Endothelial cell of umbilical vein (primary cell): ENCODE measurements at places on chromosomes 4 and X.
A peak's percentile ranks its signal among the peaks of the same experiment; 100 is the strongest.

- no peak for DNase-seq
Measured at GRCh38 chr4:2443061-2443730, 24.4 kb downstream of the CFAP99 start.

DNA sequence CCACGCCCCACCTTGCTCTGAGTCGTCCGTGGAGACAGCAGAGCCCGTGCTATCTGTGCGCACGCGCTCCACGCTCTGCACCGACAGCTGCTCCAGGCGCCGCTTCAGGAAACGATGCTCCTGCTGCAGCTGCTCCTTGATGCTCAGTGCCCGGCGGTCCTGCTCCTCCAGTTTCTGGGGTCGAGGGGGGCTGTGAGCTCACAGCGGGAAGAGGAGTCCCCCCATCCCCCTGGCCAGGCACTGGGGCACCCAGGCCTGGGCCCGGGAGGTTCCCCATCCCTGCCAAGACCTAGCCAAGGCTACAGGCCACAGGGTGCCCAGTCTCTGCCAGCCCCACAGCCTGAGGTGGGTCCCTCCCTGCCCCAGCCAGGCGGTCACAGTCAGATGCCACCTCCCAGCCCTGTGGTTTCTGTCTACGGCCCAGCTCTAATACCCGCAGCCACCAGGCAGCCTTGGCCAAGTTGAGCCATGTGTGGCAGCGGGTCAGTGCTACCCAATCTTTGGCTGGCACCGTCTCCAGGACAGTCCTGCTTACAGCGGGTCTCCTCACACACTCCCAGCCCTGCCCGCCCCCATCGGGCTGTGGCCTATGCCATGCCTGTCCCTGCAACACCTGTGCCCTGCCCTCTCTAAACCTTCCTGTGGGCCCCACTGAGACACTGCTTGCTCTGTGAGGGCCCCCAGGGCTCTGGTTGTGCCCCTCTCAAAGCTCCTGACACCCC is 9.3 kb upstream of the HAUS3 start:
- DNase-seq = no peak

GRCh38 chr4:41308398-41308797 is 51.7 kb downstream of the UCHL1 start:
- no peak for DNase-seq

GRCh38 chr4:31983246-31983645 is 1263.1 kb downstream of the PCDH7 start:
- no peak for DNase-seq

GRCh38 chr4:175422331-175422730 is 389.7 kb downstream of the GPM6A start:
- no peak for DNase-seq

DNA sequence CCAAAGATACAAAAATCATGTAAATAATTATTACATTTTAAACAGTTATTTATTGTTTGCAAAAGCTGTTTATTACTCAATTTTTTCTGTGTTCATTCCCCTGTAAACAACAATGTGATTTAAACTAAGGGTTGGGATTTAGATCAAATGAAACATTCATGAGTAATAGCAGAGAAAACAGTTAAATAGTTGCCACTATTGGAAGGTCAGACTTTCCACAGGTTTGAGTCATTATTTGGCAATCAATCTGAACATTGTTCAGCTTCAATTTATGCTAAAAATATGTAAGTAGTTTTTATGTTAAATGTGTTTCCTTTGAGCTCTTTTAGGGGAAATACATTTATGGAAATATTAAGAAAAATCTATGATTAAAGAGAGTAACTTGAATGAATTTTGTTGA is 144.9 kb downstream of the STIM2 start:
- DNase-seq = peak; percentile 90

- no peak for DNase-seq
Measured at GRCh38 chr4:69823048-69823447, 36.9 kb downstream of the SULT1E1 start.

- DNase-seq = no peak
Measured at GRCh38 chrX:138191998-138192397, 519.5 kb downstream of the FGF13 start.

GRCh38 chr4:182818926-182819730 is 98.1 kb downstream of the DCTD start:
- DNase-seq = no peak

- DNase-seq = peak; percentile 34
Measured at GRCh38 chrX:51461053-51462044, 35.0 kb downstream of the NUDT11 start.

DNA sequence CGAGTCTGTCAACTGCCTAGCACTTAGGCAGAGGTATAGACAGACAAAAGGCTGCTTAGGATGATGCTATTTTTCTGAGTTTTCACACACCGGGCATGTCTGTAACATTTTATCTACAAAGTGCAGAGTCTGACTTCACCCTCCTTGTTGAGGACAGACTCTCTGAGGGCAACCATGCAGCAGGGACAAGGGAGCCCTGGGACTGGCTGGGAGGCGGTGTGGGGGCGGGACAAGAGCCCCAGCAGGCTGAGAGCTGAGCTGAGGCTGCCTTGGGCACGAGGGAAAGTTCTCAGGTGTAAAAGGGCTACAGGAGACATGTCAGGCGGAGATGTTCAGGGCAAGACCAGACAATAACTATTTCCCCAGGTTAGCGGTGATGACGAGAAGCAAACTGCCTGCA is 81.6 kb downstream of the GATB start:
- DNase-seq = no peak

GRCh38 chrX:57587062-57587461 is 4.7 kb upstream of the ZXDB start:
- DNase-seq = no peak

DNA sequence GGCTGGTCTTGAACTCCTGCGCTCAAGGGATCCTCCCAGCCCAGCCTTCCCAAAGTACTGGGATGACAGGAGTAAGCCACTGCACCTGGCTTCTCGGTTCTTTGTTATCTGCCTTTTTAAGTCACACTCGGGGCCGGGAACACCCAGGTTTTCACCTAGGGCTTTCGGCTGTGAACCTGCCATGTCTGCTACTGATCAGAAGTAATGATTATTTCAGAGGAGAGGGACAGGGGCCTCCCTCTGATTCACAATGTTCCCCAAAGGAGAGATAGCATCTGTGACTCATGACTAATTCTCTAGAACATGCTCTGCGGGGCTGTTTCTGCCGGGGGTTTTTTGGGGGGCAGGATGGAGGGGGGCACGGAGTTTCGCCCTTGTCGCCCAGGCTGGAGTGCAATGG is 26.9 kb downstream of the CRLF2 start:
- no peak for DNase-seq

GRCh38 chr4:38500433-38500832 is 163.6 kb upstream of the KLF3 start:
- DNase-seq = no peak

- DNase-seq = no peak
Measured at GRCh38 chr4:3228881-3229280, 20.1 kb upstream of the MSANTD1 start.

- DNase-seq = no peak
Measured at GRCh38 chr4:97558204-97558778, 585.0 kb downstream of the STPG2 start.

DNA sequence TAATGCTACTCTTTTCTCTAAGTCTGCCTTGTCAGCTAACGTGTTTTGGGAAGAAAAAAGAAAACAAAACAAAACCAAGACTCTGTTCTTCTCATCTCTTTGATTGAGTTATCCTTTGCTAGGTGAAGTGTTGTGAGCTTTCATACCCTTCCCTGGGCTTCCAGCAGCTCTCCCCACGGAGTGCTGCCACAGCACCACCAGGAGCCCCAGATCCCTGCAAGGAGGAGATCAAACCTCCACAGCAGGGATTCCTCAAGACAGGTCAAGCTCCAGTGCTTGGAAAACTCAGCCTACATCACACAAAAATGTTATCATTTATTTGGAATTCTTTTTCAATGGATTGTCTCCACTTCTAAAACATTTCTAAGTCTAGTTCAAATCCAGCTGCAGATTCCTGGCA is 1981.9 kb upstream of the TENM3 start:
- no peak for DNase-seq

DNA sequence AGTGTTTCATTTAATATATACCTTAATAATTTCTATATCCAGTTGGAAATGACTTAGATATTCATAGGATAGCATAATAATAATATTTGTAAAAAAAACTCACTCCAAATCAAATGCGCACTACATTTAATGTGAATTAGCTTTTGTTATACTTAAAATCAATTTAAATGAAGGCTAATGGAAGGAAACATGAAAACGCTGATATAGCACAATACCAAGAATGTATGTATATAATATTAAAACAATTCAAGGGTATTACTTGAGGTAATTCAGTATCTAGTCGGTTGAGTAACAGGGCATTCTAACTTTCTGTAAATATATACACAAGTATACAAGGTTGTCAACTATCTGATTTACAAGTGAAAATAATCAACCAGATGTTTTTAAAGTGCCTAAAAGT is 307.1 kb upstream of the TEX13C start:
- DNase-seq = no peak

DNA sequence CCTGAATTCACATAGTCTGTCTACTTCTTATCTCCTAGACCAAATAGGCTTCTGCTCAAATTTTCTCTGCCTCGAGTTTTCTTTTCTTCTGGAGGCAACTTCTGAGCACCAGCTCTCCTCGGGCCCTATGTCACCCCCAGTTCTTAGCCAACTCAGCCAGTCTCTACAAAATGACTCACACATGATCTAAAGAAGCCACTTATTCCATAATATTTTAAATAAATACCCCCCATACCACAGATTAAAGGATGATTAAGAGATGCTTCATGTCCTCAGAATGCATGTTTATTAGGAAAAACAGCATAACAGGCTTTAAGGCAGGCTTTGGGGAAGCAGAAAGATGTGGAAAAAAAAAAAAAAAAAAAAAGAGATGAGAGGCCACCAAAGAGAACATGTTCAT is 36.6 kb upstream of the DDX53 start:
- no peak for DNase-seq

DNA sequence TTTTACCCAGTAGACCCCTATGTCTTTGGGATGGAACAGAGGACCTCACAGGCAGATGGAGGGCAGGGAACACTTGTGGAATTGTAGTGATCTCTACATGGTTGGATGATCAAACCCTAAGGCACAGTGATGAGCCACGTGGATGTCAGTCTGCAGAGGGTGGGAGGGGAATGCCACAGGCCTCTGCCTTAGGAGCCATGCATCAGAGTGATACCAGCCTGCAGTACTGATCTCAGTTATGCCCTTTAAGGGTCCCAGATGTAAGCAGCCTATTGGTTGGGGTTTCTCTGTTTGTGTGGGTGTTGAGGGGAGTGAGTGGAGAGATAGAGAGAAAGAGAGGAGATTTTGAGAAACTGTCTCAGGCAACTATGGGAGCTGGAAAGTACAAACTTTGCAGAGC is 39.9 kb upstream of the XAGE1B start:
- no peak for DNase-seq

DNA sequence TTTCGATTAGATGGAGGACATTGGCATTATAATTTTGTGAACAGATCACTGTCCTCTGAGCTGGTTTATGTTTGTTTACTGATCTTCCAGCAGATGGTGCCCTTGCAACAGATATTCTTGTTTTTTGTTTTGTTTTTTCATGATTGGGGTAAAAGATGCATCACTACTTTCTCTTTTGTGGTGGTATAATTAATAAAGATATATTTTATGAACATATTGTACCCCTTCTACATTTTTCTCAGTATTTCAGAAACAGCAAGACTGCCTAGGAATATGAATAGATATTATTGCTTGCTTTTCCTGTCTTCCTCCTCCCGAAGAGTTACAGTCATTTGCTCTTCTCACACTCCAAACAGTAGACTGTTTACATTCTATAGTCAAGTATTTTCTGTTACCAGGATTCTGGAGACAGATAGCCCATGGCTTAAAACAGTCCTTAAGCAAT is 905.2 kb downstream of the TRAM1L1 start:
- peak; percentile 14 for DNase-seq

DNA sequence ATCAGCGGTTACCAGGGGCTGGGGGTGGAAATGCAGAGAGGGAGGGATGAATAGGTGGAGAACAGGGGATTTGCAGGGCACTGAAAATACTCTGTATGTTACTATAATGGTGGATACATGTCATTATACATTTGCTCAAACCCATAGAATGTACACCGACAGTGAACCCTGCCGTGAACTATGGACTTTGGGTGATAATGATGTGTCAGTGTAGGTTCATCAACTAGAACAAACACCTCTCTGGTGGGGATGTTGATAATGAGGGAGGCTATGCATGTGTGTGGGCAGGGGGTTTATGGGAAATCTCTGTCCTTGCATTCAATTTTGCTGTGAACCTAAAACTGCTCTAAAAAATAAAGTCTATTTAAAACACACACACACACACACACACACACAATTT is 11.5 kb downstream of the HPSE start:
- DNase-seq = no peak

DNA sequence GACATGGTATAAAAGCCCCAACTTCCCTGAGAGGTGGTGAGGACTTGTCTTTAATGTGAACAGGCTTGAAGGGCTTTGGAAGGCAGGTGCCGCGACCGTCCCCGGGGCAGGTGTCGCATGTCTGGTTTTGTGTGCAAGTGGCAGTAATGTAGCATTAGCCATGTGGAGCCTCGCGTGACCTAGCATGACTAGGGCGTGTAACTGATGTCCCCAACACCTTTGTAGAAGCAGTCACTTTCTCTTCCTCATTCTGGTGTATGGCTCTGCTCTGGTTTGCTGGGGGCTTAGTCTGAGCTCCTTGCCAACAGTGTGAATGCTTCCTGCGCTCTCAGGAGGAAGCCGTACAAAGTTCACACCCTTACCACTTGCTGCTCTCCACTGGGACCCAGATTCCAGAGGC is 145.7 kb downstream of the AMMECR1 start:
- no peak for DNase-seq

- no peak for DNase-seq
Measured at GRCh38 chr4:64588507-64588906, 179.3 kb upstream of the TECRL start.

DNA sequence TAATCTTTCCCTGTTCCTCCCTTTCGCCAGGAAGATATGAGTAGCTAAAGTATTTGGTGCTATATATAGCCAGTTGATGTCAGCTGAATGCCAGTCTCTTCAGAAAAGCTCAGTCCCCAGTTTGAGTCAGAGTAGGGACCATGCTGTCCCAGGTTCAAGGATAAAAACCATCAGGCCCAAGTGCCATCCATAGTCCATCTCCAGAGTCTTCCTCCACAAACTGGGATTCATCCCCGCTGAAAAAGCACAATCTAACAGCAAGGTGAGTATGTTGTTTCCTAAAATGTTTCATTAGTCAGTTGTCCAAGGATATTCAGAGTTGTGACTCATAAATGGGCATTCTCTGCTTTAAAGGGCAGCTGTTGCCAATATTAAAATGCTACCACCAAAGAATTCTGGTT is at the start of gene MYOZ2:
MYOZ2 (plus strand) TSS at position 112 of the 401 bp plus-strand sequence. CDS start 694 bp downstream, outside the sequence.
- peak; percentile 61 for DNase-seq

GRCh38 chr4:122703868-122704267 is 28.6 kb upstream of the BBS12 start:
- no peak for DNase-seq

- DNase-seq = peak; percentile 50
Measured at GRCh38 chr4:16227462-16227868, 1.2 kb upstream of the TAPT1 start.

DNA sequence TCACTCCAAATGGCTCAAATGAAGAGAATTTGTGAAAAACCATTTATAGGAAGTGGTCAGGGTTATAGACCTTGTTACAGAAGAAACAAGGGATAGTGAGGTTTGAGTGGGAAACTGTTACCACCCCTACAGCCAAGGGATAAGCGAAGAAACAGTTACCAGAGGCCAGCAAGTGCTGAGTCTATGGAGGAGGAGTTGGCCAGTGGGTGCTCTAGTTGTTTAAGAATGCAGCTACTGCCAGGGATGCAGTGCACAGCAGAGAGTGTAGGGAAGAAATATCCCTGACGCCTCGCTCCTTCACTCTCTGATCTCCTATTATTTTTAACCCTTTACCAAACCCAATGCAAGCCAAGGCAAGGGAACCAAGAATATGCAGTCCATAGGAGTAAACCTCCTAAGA is 15.2 kb upstream of the SYTL4 start:
- peak; percentile 17 for DNase-seq
